ENCODE measurements at places on chromosomes 16 and 17.

DNA sequence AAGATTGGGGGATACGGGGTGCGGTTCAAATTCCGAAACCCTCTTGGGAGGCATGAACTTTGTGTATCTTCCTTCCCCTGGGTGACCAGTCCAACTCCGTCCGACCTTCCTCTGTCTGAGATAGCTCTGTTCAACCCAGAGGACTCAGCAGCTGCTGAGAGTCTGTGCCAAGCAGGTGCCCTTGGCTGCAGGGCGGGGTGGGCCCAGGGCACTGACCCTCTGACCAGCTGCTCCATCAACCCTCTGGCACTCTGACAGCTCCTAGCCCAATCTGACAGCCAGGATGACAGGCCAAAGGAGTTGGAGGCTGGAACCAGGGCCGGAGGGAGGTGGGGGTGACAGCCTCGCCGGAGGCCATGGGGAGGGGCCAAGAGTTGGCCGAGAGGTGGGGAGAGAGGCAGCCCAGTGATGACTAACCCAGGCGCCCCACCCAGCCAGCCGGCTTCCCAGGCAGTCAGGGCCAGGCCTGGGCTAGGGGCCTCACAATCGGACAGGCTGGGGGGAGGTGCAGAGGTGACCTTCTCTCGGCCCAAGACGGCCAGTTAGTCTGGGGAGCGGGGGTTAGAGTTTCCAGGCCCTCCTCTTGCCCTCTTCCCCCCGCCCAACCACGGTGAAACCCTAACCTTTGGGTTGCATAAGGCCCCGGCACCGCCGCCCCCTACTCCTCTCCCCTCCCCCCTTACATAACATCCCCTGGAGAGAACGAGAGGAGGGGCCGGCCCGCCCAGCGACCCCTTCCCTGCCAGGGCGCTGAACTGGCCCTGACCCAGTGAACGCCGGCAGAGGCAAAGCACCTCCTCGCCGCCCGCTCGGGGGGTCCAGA is 5.0 kb upstream of the TLCD2 start:
- peaks cover 7% of the 10 kb centered on the region for H3K27me3 ChIP-seq
- peak overlapping the region; percentile 72 for H3K4me3 ChIP-seq
- peak overlapping the region; percentile 16 for H3K27ac ChIP-seq
- H3K4me1 ChIP-seq, result peaks cover 53% of the 10 kb centered on the region

DNA sequence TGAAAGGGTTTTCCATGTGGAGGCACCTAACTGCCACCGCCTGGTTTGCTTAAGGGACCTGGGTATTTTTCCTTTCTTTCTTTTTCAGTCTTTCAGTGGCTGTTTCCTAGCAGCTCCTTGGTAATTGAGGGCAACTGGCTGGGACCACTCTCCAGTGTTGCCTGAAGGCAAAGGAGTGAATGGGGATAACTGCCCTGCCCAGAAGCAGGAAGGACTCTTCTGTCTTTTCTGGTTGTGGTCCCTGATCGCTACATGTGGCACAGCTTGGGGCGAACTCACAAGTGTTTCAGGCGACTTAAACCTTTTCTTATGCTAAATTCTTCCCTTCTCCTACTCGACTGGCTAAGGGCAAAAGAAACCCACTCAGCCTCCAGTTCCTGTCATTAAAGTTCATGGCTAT is 10.1 kb upstream of the TMEM98 start:
- H3K4me3 ChIP-seq, result no peak overlapping the region
- H3K27me3 ChIP-seq, result no peaks in the 10 kb centered on the region
- DNase-seq, result no peak
- H3K36me3 ChIP-seq, result no peaks in the 10 kb centered on the region
- no peaks in the 10 kb centered on the region for H3K4me1 ChIP-seq
- H3K27ac ChIP-seq, result no peak overlapping the region

DNA sequence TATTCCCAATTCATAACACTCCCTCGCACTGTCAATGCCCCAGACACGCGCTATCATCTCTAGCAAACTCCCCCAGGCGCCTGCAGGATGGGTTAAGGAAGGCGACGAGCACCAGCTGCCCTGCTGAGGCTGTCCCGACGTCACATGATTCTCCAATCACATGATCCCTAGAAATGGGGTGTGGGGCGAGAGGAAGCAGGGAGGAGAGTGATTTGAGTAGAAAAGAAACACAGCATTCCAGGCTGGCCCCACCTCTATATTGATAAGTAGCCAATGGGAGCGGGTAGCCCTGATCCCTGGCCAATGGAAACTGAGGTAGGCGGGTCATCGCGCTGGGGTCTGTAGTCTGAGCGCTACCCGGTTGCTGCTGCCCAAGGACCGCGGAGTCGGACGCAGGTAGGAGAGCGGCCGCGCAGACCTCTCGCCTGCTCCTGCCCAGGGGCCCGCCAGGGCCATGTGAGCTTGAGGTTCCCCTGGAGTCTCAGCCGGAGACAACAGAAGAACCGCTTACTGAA is at the start of gene GRN:
TSS of gene GRN (plus strand) at position 364 of the 515 bp plus-strand sequence. CDS start 3,863 bp downstream, outside the sequence.
- H3K36me3 ChIP-seq, result no peaks in the 10 kb centered on the region
- H3K4me3 ChIP-seq, result peak within 1 kb of the TSS; percentile 88
- peaks cover 29% of the 10 kb centered on the region for H3K4me1 ChIP-seq
- peak; percentile 91 for DNase-seq

- H3K4me1 ChIP-seq, result no peaks in the 10 kb centered on the region
- H3K27ac ChIP-seq, result no peak overlapping the region
- H3K4me3 ChIP-seq, result no peak overlapping the region
- H3K36me3 ChIP-seq, result peaks cover 62% of the 10 kb centered on the region
- DNase-seq, result no peak
These were observed 80.8 kb upstream of the NOL11 start for GRCh38 chr17:67636834-67637520.

GRCh38 chr17:3903881-3904290 is 11.0 kb upstream of the CAMKK1 start:
- no peaks in the 10 kb centered on the region for H3K27me3 ChIP-seq
- no peak for DNase-seq
- H3K4me3 ChIP-seq, result no peak overlapping the region
- no peaks in the 10 kb centered on the region for H3K4me1 ChIP-seq

Data from CD4-positive, alpha-beta T cell (primary cell).